Activated CD4-positive, CD25-positive, alpha-beta regulatory T cell treated with anti-CD3 and anti-CD28 coated beads, Interleukin-2, amount 50 U/mL, for 24 hours (primary cell): ENCODE measurements at places on chromosomes 12 and 14.

- ATAC-seq, result no peak
These were observed 128.1 kb upstream of the C14orf180 start for GRCh38 chr14:104451474-104451873.

GRCh38 chr14:95428557-95428956, 87.9 kb downstream of the SYNE3 start:
- no peak for ATAC-seq

DNA sequence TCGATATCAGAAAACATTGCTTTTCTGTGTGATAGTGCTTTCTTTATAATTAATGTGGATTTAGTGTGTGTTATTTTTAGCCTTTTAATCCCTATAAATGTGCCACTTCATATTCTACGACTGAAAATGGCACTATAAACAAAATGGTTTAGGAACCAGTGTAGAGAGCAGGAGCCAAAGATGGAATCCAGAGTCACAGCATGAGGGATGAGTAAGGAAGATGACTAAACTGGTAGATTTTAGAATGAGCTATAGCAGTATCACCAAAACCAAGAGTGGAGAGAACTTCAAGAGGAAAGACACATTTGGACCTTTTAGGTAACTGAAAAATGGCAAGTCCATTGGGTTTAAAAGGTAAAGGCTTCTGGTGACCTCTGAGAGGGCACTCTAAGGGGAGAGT, 887.2 kb downstream of the NRXN3 start:
- ATAC-seq, result no peak

- ATAC-seq, result no peak
These were observed 13.0 kb downstream of the ISCU start for GRCh38 chr12:108575199-108575912.

DNA sequence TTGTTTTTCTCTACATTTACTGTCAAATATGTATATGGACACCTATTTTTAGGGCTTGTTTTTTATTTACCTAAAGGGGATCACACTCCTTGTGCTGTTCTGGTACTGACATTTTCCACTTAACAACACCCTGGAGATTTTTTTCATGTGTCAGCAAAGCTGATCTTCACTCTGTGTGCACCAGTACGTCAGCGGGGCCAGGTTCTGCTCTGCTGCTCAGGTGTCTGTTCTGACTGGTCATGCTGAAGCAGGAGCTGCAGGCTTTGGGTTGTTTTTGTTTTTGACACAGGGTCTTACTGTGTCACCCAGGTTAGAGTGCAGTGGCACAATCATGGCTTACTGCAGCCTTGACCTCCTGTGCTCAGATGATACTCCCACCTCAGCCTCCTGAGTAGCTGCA, 81.9 kb upstream of the CCND2 start:
- no peak for ATAC-seq

DNA sequence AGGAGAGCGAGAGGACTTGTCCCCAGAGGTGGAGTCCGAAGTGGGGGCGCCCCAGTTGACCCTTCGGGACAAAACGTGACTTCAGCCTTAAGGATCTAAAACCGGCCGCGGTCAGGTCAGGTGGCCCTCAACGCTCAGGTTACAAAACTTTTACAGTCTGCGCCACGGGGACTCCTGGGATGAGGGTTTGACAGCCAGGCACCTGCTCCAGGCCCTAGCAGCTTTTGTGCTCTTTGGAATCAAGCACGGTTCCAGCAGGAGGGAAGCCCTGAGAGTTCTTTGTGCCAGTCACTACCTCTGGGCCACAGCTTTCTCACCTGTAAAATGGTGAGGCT, 337 bp downstream of the ZC2HC1C start:
- ATAC-seq, result no peak

DNA sequence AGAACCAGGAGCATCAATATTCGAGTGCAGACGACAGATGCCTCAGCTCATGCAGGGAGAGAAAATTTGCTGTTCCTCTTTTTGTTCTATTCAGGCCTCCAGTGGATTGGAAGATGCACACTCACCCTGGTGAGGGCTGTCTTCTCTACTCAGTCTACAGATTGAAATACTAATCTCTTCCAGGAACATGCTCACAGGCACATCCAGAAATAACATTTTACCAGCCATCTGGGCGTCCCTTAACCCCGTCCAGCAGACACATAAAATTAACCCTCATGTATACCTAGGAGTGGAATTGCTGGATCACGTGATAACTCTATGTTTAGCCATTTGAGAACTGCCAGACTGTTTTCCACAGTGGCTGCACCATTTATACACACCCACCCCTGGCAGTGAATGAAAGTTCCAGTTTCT, 4.5 kb upstream of the OAS2 start:
- no peak for ATAC-seq
